CD4-positive, CD25-positive, alpha-beta regulatory T cell (primary cell): ENCODE measurements at places on chromosomes 12 and 14.

DNA sequence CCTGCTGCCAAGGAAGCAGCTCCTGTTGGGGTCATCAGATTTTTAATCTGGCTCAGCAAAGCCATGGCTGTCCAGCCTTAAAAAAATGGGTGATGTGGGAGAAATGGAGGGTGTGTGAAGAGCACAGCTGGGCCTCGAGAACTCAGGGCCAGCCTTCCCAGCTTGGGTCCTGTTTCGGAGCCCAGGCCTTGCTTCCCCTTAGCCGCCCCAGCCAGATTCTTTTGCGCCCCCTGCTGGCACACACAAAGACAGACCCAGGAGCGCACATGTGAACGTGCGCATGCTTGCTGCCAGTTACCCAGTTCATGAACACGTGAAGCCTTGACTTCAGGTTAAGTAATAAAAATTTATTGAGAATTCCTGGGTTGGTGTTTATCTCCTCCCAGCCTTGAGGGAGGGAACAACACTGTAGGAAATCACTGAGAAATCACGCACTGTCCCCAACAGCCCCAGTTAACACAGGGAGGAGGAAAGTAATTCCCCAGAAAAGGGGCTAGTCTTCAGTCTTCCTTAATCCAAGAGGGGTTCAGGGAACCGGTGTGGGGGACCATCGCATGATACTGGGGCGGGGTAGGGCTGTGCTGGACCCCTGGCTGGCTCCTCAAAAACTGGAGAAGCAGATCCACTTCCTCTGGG is 5.3 kb downstream of the PHB2 start:
- DNase-seq, result peak; percentile 78

- no peak for DNase-seq
These were observed 203.3 kb upstream of the KRR1 start for GRCh38 chr12:75714462-75715322.

DNA sequence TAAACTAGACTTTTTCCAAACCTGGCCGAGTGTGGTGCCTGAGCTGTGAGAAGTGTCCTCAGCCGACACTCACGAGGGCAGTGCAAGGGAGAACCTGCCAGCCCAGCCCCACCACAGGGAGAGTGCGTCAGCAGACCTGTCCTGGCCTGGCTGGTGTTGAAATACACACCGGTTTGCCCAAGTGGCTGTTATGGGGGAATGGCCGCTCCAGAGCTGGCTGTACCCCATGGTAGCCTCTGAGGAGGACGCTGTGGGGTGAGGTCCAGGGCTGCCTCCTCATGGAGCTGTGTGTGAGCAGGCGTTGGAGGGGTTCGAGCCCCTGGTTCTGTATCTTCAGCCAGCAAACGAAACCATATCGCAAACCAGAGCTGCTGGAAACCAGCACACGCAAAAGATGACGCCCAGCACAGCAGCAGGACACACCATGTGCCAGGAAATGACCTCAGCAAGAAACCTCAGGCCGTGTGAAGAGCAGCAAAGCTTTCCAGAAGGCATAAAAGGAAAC is 9.4 kb downstream of the ANKRD9 start:
- peak; percentile 33 for DNase-seq

GRCh38 chr12:120013659-120014380 is 24.8 kb downstream of the BICDL1 start:
- DNase-seq, result peak; percentile 90

- no peak for DNase-seq
These were observed 284.6 kb upstream of the NPAS3 start for GRCh38 chr14:32654106-32654505.

- no peak for DNase-seq
These were observed 19.7 kb upstream of the CD9 start for GRCh38 chr12:6180268-6181051.

GRCh38 chr14:26594756-26595545 is 2.9 kb downstream of the NOVA1 start:
- no peak for DNase-seq

GRCh38 chr12:65868133-65868705 is 43.9 kb downstream of the HMGA2 start:
- no peak for DNase-seq
